ENCODE measurements at places on chromosomes 2 and 18.
A peak's percentile ranks its signal among the peaks of the same experiment; 100 is the strongest.

GRCh38 chr2:109736177-109736827, 57.8 kb upstream of the RGPD5 start:
- DNase-seq = peak; percentile 25

- no peak for DNase-seq
Measured at GRCh38 chr2:15260196-15260595, 300.9 kb downstream of the NBAS start.

DNA sequence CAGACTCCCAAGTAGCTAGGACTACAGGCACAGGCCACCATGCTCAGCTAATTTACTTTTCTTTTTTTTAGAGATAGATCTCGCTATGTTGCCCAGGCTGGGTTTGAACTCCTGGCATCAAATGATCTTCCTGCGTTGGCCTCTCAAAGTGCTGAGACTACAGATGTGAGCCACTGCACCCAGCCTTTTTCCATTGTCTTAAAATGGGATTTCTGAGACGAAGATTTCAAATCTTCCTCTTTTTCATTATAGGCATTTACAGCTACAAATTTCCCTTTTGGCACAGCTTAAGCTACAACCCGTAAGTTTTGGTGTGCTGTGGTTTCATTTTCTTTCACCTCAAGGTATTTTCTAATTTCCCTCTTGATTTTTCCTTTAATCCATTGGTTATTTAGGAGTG, 8.6 kb downstream of the GNLY start:
- no peak for DNase-seq

- no peak for DNase-seq
Measured at GRCh38 chr18:38174173-38174572, 608.6 kb upstream of the CELF4 start.

GRCh38 chr2:131036696-131037397, 56.4 kb downstream of the FAM168B start:
- no peak for DNase-seq

GRCh38 chr2:58757971-58758370, 516.8 kb upstream of the FANCL start:
- no peak for DNase-seq

- DNase-seq = no peak
Measured at GRCh38 chr2:25479761-25480160, 138.0 kb upstream of the DNMT3A start.

DNA sequence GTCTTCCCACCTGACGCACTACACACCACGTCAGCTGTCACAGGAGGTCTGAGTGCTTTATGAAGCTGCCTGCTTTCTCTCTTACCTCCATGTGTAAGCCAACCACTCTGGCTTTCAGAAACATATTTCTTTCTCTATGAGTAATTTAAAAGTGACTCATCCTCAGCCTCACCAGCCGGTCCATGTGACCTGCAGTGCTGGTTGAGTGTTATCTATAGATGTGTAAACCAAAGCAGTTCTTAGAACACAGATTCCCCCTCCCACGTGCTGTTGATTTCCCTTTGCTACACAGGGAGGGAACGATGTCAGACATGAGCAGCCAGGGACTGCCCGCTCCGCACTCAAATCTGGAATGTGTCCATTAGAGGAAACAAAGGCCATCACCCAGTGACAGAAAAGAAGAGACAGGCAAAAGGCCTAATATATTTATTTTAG, 157.8 kb downstream of the BCL2 start:
- DNase-seq = peak; percentile 70

DNA sequence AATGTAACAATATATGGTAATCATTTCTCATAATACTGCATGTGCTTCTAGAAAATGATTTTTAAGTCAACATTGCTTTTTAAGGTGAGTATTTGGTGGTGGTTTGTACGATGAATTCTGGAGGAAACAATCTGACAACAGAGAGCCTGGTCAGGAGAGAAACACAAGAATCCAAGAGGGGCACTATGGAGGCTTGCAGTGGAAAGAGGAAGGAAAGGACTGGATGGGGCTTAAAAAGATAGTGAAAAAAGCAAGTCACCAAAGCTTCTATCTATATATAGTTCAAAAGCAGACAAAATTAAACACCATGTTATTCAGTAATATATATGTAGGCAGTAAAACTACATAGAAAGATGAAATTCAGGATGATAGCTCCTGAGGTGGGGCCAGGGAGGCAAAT, 109.4 kb upstream of the SERTAD2 start:
- DNase-seq = no peak

DNA sequence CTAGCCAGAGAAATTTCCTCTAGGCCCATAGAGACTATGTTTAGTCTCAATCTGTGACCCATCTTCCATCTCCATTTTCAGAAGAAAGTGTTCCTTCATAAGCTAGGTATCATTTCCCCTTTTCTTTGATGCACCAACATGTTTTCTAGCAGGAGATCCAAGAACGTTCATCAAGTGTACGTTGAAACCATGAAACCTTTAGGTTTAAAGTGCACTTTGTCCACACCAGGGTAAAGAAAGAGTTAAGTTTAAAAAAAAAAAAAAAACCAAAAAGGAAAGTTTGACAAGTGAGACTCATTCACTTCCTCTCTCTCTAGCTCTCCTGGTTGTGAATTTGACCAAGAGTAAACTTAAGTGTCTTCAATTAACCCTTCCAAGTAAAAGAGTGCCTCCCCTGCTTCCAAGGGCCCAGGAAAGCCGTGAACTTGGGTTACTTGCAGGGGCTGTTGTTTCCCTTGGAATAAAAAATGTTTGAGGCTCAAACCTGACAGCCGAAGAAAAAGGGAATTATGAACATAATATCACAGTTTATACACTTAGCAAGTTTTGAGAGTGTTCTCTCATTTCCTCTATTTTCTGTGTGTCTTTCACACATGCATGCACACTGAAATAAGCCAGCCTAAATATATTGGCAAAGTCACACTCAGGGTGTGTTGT, 56.7 kb downstream of the LBH start:
- DNase-seq = no peak

DNA sequence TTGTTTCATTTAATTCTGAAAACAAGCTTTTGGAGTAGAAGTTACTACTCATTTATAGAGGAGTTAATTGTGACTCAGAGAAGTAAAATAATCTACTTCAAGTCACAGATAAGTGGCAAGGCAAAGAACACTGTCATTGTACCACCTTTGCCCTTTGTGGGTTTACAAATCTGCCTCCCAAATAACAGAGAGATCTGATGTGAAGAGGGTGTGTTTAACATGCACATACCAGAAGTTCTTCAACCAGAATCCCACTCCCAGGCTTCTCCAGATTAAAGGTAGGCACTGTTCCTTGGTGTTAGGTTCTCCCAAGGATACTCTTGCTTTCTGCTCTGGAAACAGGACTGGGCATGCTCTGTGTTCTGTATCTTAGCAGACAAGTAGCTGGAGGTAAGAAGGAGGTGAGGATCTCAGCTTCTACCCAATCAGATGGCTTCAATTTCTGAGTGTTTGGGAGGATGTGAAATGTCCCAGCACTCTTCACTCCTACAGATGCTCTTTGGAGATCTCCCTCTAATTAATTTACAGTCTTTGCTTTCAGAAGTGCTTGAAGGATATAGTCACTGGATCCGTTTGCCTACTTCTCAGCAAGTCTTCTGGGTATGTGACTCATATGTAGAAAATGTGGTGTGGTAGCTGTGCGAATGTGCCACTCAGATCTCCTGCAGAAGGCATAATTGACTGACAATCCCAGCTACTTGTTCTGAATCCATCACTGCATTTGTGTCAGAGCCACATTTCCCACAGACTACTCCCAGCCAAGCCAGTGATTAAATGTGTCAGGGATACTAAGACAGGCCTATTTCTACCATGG, 111.1 kb downstream of the KLHL14 start:
- DNase-seq = no peak

- DNase-seq = no peak
Measured at GRCh38 chr2:221551864-221552263, 20.2 kb downstream of the EPHA4 start.

- DNase-seq = no peak
Measured at GRCh38 chr18:24420551-24420950, 5.9 kb upstream of the IMPACT start.

DNA sequence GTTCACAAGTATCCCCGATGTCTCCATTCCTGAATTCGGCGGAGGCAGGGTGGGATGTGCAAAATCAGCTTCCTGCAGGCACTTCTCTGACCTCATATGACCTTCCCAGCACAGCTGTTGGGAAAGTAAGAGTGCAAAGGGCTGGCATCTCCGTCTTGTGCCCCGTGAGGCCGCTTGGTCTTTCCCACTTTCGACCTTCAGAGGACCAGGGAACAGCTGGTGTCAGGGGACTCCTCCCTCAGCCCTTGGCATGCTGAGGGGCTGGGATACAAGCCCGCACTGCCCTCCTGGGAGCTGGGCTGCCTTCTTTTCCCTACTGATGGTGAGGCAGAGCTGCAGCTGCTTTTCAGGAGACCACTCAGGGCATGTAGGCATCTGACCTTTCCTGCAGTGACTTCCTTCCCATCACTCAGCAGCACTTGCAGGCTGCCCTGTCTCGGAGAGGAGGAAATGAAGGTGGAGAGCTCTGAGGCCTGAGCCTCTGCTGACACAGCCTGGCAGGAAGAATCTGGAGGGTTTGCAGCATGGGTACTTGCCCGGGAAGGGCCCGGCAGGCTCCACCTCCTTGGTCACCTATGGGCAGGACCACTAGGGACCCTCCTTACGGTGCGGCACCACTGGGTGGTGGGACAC, 277.2 kb upstream of the HS6ST1 start:
- DNase-seq = no peak

- DNase-seq = no peak
Measured at GRCh38 chr2:204705243-204705932, 160.1 kb downstream of the PARD3B start.

- no peak for DNase-seq
Measured at GRCh38 chr2:191642541-191642940, 35.4 kb upstream of the NABP1 start.

DNA sequence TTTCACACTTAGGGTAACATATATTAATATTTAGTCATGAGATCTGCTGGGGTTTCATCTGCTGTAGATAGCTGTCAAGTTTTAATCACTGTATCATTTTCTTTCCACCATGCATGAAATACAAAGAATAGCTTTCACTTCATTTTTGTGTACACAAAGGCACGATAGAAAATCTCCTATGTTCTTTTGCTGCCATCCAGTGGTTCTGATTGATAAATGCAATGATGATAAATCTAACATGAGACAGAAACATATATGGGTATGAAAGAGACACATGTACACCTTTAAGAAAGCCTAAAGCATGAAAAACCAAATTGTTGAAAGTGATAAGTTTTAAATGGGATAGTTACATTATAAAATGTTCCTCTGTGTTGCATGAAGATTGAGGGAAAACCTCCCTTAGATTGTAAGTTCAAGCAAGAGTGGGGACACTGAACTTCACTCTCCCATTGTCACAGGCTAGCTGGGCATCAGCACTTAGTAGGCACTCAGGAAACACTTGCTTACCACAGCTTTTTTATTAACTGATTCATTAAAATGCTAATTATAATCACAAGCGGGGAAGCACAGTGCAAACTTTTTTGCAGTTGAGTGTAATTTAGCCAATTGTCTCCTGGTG, 31.2 kb downstream of the C1D start:
- DNase-seq = peak; percentile 64

- no peak for DNase-seq
Measured at GRCh38 chr2:181363164-181363563, 94.0 kb upstream of the ITGA4 start.

DNA sequence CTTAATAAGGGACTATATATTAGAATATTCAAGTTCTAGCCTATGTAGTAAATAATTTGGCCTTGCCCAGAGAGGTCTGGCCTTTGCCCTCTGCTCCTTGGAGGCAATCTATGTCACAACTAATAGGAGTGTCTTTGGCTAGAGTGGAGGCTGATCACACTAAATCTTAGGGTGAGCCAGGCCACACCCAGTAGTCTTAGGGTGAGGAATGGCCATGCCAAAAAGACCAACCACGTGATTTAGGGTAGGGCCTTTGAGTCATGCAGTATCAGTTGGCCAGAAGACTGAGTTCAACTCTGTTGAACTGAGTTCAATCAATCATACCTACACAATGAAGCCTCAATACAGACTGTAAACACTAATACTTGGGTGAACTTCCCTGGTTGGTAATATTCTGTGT, 26.0 kb upstream of the FLACC1 start:
- DNase-seq = no peak

GRCh38 chr2:37414470-37414949, 70.1 kb downstream of the QPCT start:
- DNase-seq = peak; percentile 73

GRCh38 chr2:118670838-118671237, 176.6 kb downstream of the EN1 start:
- no peak for DNase-seq

DNA sequence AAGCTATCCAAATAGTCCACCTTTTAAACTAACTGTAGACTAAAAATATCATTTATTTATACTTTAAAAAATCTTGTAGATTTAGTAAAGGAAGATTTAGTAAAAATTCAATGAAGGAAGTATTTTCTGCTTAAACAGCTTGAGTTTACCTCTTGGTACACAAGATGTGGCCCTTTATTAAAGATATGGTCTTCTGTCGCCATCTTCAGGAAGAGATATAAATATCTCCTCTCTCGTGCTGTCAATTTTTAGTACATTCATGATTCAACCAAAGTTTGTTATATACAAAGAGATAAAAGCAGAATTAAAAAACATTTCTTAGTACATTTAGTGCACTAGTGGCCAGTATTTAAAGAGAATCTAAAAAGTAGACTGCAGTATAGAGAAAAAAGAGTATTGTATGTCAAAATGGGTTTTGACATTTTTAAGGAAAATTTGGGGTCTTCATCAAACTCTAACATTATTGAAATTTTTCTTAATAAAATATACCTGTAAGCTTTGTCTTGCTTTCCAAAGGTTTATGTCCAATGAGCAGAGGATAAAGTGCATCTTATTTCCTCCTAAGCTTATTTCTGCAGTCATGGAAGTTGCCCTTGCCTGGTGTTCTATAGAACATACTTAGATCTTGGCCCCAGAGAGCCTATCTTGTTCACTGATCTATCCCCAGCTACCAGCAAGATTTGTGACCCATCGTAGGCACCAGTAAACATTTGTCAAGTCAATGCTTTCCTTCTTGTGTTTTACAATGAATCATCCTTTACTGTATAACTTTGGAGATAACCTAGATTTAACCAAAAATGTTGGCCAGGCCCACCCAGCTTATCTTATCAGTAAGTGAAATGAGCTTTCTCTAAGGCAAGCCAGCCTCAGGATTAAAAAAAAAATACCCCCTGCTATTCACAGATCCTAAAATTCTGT, 18.5 kb upstream of the EML6 start:
- no peak for DNase-seq

GRCh38 chr2:74576863-74577229, 22.3 kb downstream of the DOK1 start:
- no peak for DNase-seq

DNA sequence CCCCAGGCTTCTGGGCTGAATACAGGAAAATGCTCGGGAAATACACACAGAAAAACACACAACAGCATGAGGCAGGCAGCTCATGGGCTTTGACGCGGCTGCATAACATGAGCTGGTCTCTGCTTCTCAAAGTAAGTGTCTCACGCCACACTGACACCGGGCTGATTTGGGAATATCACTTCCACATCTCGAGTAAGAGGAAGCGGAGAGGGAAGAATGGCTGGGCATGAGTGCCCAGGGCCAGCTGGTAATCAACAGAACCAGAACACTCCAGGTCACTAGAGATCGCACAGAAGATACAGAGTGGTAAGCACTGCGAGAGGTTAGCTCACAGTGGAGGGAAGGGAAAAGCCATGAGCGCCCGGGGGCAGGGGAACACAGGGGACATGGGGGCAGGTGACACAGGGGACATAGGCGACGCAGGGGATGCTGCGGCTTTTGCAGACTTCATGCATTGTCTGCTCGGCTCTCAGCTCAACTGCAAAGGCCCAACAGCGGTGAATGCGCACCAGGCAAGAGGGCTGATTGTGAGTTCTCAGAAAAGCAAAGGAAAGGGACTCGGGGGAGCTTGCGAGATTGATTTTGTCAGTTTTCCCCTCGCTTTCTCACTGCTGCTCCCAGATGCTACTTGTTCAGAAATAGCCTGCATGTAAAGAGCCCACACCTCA, 141.4 kb downstream of the MBP start:
- no peak for DNase-seq

Measured in natural killer cell (primary cell).